ENCODE measurements at places on chromosomes 4 and X. TPM values are rescaled to one million over a fixed set of nuclear protein-coding genes. Genes with fewer than 3 reads are reported as not detected.

The LRAT gene
- 4.7 TPM for total RNA-seq

The FGFBP2 gene
- 5.2 TPM for total RNA-seq

DNA sequence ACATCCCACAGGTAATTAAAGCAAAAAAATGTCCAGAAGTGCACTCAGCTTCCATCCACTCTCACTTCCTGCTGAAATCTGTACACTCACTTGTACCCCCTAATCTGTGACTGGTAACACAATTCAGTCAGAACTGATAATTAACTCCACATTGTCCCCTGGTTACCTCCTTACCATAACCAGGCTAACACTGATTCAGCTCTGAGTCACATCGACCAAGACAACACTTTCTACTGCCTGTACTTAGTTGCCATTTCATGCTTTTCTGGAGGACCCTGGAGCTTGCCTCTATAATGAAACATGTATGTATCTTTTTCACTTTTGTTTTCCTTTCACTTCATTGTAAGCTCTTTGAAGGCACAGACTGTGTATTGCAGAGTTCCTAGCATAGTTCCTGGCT lies 130.9 kb upstream of the GABRG1 start:
- no peak for DNase-seq

The LRIT3 gene
- total RNA-seq, result 0.13 TPM

The HELT gene
- not detected for total RNA-seq

GRCh38 chr4:113675731-113676697 lies 85.5 kb downstream of the CAMK2D start:
- DNase-seq, result peak; percentile 20

Measured in hepatocyte (in vitro differentiated cells).